ENCODE measurements at places on chromosomes 1 and 21.

- DNase-seq: no peak
These were observed 15.6 kb downstream of the TNNT2 start for GRCh38 chr1:201361652-201362504.

DNA sequence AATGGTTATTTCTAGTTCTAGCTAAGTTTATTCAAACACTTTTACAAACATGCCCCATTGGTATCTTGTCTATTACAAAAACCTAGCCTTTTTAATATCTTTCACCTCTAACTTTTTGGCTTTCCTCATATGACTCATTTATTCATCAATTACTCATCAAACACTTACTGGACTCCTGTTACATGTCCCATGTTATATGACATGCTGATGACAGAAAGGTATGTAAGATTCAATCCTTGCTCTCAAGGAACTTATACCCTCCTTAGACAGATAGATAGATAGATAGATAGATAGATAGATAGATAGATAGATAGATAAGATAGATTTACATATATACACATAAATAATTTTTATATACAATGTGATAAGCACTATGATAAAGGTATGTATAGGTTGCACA, 33.9 kb upstream of the INSL5 start:
- no peak for DNase-seq

DNA sequence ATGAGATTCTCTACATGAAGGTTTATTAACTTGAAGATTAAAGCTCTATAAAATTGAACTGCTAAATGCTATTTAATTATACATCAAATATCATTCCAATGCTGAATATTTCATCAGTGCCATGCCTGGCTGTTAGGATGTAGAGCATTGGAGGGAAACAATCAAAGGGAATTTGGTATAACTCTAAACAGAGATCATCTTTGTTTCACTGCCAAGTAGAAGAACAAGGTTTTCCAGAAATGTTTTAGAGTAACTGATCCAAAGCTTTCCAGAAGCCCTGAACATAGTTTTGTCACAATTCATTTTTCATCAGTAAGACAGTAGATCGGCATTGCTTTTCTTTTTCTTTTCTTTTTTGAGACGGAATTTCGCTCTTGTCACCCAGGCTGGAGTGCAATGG, 5.9 kb upstream of the DSTYK start:
- DNase-seq: no peak

- no peak for DNase-seq
These were observed 101.9 kb upstream of the DISP3 start for GRCh38 chr1:11377001-11377583.

DNA sequence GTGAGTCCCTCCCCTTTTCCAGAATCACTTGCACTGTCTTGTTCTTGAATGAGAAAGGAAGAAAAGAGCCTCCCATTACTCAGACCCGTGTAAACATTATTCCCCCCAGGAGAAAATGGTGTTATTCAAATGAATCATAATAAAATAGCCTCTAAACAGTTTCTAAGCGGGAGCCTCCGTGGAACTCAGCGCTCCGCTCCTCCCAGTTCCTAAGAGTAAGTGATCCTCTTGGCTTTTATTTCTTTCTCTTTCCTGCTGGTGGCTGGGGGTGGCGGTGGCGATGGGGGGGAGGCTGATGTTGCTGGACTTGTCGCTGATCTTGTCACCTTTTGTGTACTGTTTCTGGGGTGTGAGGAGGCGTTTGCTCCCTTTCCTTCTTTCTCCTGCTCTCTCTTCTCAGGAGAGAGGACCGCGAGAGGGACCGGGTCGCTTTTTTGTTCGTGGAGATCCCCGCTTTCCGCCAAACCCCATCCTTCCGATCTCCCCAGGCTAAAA, 781 bp downstream of the PROX1 start:
- DNase-seq: no peak

DNA sequence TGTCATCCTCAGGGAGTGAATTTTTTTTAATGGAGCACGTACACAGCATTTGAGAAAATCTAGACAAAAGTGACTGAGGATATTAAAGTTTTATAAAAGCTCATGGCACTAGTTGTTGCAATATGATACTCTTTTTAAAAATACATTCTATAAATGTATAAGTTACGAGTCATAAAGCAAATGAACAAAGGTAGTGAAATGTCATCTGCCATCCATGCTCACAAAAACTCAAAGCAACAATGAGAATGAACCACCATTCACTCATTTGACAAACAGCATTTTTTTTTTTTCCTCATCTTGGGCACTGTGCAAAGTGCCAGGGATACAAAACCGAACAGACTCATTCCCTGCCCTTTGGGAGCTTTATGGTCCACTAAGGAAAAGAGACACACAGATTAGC, 38.7 kb downstream of the GPR137B start:
- DNase-seq: no peak

GRCh38 chr1:61486783-61487536, 238.0 kb downstream of the TM2D1 start:
- DNase-seq: no peak

DNA sequence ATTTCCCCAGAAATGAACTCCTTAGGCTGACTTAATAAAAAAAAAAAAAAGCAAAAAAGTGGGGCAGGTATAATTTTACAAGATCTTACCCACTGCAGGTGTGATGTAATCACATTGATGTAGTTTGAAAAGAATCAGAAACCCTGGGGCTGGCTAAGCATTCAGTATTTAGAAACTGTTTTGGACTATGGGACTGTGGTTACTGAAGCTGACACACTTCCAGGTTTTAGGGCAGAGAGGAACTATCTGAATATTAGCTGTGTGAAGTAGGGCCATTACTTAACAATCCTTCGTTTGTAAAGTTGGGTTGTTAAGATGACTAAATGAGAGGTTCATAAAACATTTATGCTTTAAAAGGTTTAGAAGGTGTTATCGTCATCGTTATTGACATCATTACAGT, 165.3 kb downstream of the FASLG start:
- no peak for DNase-seq

- DNase-seq: no peak
These were observed 24.6 kb downstream of the CLSPN start for GRCh38 chr1:35745124-35745730.

- no peak for DNase-seq
These were observed 61.0 kb downstream of the TOR3A start for GRCh38 chr1:179142889-179143299.

GRCh38 chr1:211327346-211327921, 801 bp downstream of the TRAF5 start:
- no peak for DNase-seq

DNA sequence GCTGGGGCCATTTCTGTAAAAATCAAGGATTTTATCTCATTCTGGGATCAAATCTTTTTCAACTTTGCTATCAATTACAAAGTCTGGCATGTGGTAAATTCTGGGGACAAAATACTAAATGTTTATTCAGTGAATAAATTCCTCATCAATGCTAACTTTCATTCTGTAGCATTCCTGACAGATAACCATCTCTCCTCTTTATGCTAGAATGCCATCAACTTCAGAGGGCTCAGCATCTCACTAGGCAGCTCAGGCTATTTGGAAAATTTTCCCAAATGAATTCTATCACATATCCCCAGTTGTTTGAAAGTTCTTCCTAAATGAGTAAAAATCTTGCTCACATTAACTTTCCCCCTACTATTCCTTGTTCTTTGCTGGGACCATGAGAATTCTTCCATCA, 163.0 kb upstream of the DAB1 start:
- no peak for DNase-seq

- DNase-seq: no peak
These were observed 36.4 kb downstream of the VANGL1 start for GRCh38 chr1:115678141-115678540.

GRCh38 chr1:59685101-59685500, 129.6 kb upstream of the HOOK1 start:
- no peak for DNase-seq

Data from stimulated activated CD4-positive, alpha-beta T cell treated with anti-CD3 and anti-CD28 coated beads, TNF-alpha, amount 100 ng/mL, for 1 hour (primary cell).